Stimulated activated CD8-positive, alpha-beta memory T cell treated with anti-CD3 and anti-CD28 coated beads, Interleukin-4, amount 100 ng/mL, for 4 hours (primary cell): ENCODE measurements at places on chromosomes 5 and 9.

DNA sequence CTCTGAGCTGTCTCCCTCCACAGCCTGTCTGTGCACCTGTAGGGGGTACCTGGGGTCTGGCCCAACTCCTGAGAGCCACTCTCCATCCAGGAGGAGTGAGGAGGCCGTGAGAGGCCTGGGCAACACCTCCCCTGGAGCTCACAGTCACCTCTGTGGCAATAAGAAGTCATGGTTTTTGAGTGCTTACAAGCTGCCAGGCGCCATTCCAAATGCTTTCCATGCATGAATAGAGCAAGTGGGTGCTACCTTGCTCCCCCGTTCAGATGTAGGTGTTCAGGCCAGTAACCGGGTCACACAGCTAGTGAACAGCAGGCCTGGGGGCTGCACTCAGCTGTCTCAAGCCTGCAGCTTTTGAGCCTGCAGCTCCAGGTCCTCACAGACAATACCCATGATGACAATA lies 30.6 kb downstream of the CORO2A start:
- no peak for DNase-seq

- DNase-seq, result no peak
Observed at GRCh38 chr9:38009990-38010389, 59.0 kb downstream of the SHB start.

DNA sequence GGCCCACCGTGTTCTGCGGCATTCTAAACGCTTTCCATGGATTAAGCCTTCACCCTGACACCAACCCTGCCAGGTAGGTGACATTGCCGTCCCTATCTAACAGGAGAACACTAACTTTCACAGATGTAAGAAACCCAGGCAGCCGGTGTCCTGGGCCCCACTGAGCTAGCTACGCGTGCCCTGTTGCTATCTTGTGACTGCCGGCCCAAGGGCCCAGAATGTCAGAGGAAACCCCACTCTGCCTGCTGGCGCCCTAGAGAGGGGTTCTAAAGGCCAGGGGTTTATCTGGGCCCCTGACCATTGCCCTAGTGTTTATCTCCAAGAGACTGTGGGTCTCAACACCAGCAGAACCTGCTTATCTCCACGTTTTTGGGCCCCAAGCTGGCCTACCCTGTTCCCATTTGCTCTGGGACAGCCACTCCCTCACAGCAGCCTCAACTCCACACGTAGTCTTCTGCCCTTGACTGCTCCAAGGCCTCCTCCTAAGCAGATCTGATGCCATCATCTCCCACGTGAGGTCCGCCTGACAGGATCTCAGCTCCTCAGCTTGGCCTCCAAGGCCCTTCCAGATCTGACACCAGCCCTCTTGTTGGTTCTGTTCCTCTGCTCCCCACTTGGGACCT lies 18.1 kb upstream of the ZBTB34 start:
- DNase-seq, result no peak

DNA sequence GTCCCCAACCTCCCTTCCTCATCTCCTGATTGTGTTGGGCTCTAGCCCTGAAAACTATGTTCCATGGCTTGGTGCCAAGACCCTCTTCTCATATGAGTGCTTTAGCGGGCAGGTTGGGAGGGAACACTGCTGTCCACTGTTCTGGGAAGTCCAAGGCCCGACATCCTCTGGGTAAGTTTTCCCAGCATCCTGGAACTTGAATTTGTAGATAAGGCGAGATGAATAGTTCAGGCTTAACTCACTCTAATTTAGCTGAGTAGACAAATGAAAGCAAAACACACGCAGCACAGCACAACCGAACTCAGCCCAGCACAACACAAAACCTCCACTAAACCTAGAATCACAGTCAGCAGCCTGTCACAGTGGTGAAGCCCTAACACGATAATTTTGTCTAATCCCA lies 95.3 kb upstream of the SLC28A3 start:
- no peak for DNase-seq

DNA sequence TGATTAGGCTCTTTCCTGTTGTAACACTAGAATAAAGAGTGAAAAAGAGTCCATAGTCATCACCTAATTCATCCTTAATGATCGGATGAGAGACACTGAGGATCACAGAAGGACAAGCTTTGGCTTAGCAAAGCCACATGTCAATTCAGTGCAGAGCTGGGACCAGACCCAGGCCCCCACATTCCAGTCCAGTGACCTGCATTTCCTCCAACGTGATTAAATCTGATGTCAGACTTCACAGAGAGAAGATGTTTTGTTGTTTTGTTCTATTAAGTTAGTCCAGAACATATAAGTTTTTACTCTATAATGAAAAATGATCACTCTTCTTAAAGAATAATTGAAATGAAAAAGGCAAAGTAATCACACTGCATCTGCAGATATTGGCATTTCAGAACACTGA lies 377.9 kb upstream of the PAPPA start:
- no peak for DNase-seq

- DNase-seq, result no peak
Observed at GRCh38 chr5:97745817-97746216, 562.8 kb upstream of the RIOK2 start.

DNA sequence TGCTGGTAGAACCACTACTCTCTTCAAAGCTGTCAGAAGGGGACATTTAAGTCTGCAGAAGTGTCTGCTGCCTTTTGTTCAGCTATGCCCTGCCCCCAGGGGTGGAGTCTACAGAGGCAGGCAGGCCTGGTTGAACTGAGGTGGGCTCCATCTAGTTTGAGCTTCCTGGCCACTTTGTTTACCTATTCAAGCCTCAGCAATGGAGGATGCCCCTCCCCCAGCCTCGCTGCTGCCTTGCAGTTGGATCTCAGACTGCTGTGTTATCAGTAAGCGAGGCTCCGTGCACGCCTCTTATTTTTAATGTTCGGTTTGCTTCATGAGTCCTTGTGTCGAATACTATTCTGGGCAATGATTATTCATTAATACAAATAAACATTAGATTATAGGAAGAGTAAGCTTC lies 3.1 kb upstream of the SLC27A6 start:
- no peak for DNase-seq

DNA sequence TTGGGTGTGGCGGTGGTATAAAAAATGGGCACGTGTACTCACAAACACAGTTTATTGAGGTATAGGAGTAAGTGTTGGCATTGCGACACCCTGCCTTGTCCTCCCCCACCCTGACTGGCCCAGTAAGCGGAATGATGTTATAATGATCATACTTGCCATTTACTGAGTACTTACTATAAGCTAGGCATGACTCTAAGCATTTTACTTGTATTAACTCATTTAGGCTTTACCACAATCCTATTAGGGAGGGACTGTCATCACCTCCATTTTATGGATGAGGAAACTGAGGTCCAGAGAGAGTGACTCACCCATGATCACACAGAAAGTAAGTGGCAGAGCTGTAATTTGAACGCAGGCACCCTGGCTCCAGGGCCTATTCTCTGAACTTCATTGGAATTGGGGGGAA lies 2.3 kb downstream of the SMIM3 start:
- DNase-seq, result no peak

DNA sequence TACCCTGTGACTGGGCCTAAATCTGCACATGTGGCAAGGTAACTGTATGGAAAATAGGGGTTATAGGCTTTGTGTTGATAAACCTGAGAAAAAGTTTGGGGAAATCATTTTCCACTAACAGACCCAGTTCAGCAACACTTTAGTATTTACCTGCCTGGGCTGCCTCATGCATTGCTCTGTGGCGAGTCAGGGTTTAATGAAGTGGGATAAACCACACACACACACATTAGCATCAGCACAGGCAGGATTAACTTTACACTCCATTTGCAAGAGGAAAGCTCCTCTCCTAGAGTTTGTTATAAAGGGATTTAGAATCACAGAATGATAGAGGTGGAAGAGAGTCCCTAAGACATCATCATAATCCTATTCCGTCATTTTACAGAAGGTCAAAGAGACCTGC lies 20.0 kb upstream of the ZCCHC7 start:
- no peak for DNase-seq

GRCh38 chr5:122608222-122608621 lies 166.7 kb upstream of the SNX2 start:
- no peak for DNase-seq

DNA sequence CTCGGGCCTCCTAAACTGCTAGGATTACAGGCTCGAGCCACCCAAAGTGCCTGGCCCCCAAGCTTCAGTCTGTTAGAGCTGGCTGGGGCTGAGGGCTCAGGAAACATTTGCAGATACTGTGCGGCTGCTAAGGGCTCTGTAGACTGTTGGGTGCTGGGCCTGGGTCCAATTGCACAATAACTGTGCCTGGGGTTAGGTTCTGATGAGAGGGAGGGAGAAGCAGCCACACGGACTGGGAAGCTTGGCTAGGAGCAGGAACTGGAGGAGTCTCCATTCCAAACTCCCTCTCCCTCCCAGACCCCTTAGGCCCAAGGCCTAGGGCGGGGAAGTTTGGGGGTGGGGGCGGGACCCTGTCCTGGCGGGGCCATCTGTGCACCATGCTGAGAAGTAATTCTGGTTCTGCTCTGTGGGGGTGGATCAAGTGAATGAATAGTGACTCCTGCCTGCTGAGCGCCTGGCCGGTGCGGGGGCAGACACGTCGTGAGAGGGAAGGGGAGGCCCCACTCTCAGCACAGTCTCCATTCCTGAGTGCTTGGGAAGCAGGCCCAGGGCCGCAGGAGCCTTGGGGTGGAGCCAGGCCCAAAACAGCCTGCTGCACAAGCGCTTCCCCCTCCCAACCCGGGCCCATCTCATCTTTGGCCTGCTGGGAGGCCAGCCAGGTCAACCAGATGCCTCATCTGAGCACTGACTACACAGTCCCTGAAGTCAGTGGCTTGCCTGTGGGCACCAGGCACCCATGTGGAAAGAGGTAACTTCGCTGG lies 1.5 kb downstream of the ASS1 start:
- no peak for DNase-seq

GRCh38 chr9:74554751-74555419 lies 57.8 kb downstream of the RORB start:
- DNase-seq, result no peak

DNA sequence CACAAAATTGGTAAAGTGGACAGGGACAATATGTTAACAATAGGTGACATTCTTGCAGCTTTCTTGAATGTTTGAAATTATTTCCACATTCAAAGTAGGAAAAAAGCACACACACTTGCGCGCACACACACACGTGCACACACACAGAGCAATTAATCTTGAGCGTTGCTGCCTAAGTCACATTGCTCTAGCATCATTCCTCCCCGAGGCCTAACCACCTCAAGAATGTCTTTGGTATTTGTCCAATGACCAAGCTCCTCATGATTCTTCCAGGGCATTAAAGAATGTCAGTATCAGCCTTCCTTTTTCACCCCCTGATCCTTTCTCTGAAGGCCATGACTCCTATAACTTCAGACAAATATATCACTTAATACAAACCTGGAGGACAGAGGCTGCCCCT lies 198.1 kb downstream of the NPR3 start:
- no peak for DNase-seq

DNA sequence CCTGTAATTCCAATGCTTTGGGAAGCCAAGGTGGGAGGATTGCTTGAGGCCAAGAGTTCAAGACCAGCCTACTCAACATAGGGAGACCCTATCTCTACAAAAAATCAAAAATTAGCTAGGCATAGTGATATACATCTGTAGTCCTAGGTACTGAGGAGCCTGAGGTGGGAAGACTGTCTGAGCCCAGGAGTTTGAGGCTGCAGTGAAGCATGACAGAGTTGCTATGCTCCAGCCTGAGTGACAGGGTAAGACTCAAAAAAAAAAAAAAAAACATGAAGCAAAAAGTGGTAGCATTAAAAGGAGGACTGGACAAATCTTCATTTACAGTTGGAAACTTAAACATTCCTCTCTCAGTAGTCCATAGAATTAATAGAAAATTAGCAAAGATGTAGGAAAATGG lies 9.8 kb downstream of the CCNG1 start:
- no peak for DNase-seq

GRCh38 chr9:111833941-111834340 lies 39.2 kb upstream of the SHOC1 start:
- DNase-seq, result no peak

GRCh38 chr5:142561029-142561428 lies 124.9 kb downstream of the FGF1 start:
- no peak for DNase-seq

- no peak for DNase-seq
Observed at GRCh38 chr9:134371731-134372130, 45.5 kb downstream of the RXRA start.

- DNase-seq, result no peak
Observed at GRCh38 chr9:136628268-136628667, 34.4 kb upstream of the EGFL7 start.

- no peak for DNase-seq
Observed at GRCh38 chr5:53405396-53405795, 75.0 kb upstream of the FST start.

DNA sequence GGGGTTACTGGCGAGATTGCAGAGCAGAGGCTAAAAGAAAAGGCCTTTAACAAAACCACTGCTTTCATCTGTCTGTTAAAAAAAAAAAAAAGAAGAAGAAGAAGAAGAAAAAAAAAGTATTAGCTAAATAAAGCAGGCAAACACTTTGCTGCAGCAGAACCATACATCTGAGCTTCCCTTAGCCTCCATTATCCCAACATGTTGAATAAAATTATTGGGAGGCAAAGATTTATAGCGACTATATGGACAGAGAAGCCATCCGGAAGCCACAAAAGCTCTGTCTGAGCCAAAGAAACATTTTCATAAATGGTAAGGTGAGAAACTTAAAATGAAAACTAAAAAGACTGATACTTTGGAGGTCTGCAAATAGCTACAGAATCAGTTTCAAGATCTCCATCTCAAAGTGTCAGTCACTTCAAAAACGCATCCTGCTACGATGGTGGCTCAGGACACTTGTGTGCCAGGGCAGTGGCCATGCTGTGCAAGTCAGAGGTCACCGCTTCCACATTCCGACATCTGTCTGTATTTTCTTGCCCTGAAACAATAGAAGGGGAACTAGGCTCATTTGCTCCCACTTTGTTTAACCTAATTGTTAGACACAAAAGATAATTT lies 9.6 kb downstream of the EFNA5 start:
- DNase-seq, result no peak

DNA sequence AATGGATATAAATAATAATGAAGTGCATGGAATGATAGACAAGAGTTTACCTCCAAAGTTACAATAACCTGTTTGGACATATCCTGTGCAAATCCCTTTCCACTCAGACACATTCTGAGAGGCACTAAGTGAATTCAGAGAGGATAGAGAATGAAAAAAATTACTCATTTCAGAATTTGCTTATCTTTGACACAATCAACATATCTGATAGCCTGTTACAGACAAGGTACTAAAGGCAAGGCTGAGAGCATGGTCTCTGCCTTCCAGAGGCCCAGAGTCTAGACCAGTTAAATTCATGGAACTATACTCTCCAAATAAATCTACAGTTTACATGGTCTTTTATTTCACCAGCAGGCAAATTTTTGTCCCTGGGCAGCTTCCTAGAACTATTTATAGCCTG lies 371.8 kb upstream of the PTGER4 start:
- DNase-seq, result no peak
